ENCODE measurements at places on chromosomes 3 and 15.
A peak's percentile ranks its signal among the peaks of the same experiment; 100 is the strongest.

GRCh38 chr3:17639257-17639656, 103.2 kb downstream of the TBC1D5 start:
- no peak for DNase-seq

GRCh38 chr3:24389108-24390090, 105.3 kb downstream of the THRB start:
- no peak for DNase-seq

DNA sequence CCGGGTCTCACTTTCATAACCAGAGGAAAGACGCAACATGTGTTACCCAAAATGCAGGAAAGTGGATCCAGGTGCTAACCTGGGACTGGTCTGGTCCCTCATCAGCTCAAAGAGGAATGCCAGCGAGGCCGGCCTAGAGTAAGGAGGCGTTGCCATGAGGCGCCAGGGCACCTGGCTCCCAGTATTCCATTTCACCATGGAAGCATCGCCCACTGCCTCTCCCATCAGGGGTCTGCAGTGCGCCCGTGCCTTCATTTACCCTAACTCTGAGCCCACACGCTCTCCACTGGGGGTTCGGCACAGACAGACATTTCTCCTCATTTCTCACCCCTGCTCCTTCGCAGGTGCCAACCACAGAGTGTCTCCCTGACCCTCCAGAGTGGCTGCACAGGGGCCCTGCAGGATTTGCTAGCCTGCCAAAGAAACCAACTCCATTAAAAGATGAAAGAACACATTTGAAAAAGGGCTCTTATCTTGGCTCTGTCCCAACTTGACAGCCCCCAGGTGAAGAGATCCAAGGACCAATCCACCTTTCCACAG, 61.5 kb downstream of the ABTB1 start:
- no peak for DNase-seq

GRCh38 chr3:45113625-45114050, 32.5 kb downstream of the CDCP1 start:
- DNase-seq = no peak

- DNase-seq = no peak
These were observed 48.4 kb downstream of the SLC2A2 start for GRCh38 chr3:170977949-170978745.

DNA sequence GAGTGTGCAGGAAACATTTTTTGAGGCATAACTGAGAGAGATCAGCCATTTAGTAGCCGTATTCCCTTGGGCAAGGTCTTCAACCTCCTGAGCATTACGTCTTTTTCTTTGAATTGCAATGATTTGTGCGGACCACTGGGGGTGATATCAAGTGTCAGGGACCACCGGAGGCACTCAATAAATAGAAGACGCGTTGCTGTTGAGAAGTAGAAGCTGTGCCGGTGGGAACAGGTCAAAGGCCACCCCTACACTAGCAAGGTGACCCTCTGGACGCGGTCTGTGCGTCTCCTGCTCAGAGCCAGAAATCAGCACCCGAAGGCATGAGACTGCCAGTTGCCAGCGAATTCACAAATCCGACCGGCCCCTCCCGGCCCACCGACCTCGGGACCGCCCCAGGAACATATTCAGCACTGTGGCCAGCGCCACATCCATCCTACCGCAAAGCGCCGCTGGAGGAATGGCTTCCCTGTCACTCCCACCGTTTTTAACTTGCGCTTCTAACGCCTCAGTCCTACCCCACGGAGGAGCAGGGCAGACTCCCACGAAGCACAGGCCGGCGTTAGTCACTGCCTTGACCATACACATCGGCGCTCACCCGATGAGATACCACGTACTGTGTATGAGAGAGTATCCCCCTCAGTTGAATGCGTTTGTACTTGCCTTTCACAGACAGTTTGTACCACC, 1.4 kb upstream of the GHSR start:
- no peak for DNase-seq

- peak; percentile 34 for DNase-seq
These were observed at the start of gene IQSEC1 for GRCh38 chr3:13073326-13074005. IQSEC1 (minus strand) TSS chr3:13073429; CDS start chr3:13073014, 415 bp downstream.

- DNase-seq = no peak
These were observed 36.7 kb downstream of the HMCES start for GRCh38 chr3:129315223-129315997.

DNA sequence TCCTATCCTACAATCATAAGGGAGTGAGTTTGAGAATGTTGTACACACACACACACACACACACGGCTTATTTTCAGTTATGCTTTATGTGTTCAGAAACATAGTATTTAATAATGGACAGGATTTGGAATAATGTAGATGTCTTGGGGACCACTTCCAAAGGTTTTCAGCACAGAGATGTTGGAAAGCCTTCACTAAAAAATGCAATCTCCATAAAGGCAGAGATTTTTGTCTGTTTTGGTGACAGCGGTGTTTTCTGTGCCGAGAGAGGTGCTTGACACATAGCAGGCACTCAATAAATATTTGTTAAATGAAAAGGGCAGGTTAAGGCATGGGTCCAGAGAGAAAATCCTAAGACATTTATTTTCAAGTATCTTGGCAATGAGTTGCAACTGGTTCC, 428.2 kb upstream of the RGMA start:
- no peak for DNase-seq

GRCh38 chr3:129016720-129017483, 15.8 kb downstream of the EFCC1 start:
- DNase-seq = no peak

DNA sequence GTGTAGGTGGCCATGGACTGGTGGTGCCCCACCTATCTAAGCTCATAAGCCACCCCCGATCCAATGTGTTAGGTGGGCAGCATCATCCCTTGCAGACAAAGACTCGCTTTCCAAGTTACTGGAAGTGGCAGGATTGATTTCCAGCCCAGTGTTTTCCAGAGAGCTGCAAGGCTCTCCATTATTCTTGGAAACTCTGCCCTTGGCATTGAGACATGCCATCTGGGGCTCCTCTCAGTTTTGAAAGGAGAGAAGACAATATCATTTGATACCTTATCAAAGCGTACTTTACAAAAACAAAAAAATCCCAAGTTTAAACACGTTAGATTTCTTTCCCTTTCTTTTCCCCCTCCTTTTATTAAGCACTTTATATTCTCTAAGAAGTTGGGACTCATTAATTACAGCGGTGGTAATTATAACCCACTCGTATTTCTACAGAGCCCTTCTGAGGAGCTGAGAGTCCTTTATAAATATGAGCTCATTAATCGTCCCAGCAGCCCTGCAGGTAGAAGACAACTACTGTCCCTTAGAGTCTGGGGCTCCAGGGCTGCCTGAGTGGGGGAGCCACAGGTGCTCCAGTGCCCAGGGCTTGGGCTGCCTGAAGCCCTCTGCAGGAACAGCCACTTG, 226.1 kb downstream of the TLE3 start:
- DNase-seq = no peak

DNA sequence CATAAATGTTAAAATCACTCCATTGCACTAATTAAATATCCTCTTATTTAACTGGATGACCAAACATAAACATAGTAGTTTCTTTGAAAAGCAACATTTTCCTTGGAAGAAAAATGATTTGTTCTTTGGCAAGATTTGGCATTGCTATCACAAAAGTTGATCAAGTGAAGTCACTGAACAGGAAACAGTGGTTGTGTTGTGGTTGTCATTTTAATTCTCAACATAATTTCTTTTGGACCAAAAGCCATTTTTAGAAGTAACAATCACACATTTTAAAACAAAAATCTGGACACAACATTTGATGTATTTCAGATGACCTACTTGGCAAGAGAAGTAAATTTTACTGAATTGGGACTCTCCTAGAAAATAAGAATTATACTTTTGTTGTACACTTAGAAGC, 872.3 kb downstream of the ROBO1 start:
- DNase-seq = no peak

DNA sequence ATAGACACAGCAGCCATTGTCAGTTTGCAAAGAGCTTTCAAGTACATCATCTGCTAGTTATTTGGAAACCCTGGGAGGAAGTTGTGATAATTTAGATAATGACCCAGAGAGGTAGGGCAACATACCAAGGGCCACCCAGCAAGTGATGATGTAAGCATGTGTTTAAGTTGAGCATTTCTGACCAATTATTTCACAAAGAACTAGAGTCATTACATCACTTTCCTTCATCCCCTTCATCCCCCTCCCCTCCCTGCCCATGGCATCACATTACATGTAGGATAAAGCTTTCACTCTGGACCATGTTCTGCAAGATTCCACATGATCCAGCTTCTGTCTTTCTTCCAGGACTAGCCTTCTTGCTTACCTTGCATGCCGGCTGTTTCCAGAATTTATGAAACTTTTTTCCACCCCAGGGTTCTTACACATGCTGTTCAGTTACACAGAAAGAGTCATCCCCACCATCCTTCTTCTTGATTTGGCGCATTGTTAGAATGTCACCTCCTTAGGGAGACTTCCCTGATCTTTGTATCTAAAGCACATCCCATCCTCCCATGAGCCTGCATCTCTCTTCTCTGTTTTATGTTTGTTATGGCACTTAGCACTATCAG, 71.3 kb downstream of the PTPRG start:
- DNase-seq = no peak

GRCh38 chr3:71423151-71423906, 160.2 kb downstream of the FOXP1 start:
- no peak for DNase-seq

DNA sequence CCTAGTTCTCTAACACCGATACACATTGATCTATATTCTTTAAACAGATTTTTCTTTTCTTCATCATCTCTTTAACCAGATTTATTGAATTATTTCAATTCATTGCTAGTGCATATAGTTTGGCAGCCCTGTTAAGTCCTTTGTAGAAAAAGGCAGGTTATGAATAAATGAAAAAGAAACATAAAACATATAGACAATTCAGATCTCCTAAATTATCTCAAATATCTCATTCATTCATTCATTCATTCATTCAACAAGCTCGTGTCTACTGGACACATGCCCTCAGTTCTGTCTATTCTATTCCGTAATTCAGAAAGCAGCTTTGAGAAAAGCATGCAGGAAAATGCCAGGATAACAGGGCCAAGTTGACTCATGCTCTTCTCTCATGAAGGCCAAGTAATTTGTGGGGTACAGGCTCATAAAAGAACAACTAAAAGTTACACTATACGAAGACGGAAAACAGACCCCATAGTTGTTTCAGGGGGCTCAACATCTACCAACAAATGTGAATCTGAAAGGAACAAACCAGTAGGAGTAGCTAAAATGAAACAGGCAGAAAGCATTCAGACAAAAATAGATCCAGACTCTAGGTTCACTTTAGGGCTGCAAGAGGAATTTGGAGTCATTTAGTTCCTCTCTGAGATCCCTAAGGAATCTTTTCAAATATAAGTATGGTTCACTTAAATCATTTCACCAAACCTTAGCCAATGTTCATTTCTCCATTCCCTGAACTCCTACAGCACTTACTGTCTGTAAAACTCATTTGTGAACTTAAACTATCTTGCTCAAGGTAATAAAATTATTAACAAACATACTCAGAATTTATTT, 7.5 kb downstream of the ZNF148 start:
- DNase-seq = no peak

DNA sequence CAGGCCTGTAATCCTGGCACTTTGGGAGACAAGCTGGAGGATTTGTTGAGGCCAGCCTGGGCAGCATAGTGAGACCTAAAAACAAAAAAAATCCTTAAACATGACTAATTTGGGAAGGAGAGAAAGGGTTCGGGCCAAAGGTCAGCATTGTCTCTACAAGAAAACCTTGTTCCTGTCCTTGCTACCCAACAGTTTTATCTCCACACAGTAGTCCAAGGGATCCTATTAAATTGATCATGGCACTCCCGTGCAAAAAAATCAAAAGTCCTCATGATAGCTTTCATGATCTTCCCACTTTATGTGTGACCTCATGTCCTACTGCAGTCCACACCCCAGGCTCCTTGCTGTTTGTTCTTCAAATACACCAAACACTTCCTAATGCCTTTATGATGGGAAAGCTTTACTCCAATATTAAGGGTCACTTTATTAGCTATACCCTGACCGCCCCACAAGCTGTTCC, 4.2 kb downstream of the RPL15 start:
- no peak for DNase-seq

GRCh38 chr3:94307588-94307987, 244.7 kb downstream of the NSUN3 start:
- no peak for DNase-seq

DNA sequence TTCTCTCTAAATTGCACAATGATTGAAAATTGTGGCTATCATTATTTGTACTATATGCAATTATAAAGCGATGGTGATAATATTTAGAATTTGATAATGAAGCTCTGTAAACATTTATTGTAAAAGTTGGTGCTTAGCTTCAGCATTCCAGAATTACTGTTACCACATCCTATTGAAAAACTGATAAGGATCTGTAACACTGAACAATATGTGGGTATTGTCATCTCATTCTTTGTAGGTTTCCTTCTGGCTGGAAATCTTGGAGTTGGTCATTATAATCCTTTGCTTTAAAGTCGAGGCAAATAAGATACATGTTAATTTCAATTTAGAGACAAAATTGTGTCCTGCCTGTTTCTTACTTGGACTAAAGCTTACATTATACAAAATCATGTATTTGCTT, 323.4 kb upstream of the GOLIM4 start:
- no peak for DNase-seq

DNA sequence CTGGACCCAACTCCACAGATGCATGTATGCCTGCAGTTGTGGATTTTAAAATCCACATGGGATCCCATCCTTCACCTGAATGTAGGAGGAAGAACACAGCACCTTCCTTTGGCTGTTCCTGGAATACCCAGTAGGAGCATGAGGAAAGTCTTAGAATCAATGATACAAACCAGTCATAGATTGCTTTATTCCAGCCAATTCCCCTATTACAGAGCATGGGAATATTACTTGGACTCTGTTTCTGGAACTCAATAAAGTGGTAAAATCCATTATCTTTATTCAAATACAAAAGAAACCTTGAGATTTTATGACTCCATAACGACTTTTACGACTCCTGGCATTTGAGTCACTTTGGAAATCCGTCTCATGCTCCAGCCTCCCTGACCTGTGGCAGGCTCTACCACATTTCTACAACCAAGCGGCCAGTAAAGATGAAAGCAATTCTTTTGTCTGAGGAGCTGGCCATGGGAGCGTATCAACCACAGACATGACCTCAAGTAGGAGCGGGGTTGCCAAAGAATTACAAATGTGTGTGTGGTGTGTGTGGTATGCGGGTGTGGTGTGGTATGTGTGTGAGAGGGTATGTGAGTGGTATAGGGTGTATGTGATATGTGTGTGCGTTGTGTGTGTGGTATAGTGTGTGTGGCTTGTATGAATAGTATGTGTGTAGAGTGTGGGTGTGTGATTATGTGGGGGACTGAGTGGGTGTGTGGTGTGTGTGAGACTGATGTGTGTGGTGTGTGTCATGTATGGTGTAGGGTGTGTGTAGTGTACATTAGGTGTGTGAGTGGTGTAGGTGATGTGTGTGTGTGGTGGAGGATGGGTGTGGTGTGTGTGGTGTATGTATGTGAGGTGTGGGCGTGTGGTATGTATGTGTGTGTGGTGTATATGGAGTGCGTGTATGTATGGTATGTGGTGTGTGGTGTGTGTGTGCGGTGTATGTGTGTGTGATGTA, 40.0 kb downstream of the ARRDC4 start:
- DNase-seq = no peak

GRCh38 chr3:184241447-184242296, 7.1 kb downstream of the ALG3 start:
- no peak for DNase-seq

- DNase-seq = no peak
These were observed 8.5 kb upstream of the ILDR1 start for GRCh38 chr3:122030381-122031122.
